ENCODE measurements at places on chromosomes 13 and 19.

GRCh38 chr13:95647321-95647720, 2.8 kb upstream of the DZIP1 start:
- DNase-seq: no peak

GRCh38 chr13:102793611-102794355, 5.0 kb downstream of the POGLUT2 start:
- no peak for DNase-seq

GRCh38 chr19:4431296-4431695, 26.3 kb downstream of the UBXN6 start:
- DNase-seq: no peak

DNA sequence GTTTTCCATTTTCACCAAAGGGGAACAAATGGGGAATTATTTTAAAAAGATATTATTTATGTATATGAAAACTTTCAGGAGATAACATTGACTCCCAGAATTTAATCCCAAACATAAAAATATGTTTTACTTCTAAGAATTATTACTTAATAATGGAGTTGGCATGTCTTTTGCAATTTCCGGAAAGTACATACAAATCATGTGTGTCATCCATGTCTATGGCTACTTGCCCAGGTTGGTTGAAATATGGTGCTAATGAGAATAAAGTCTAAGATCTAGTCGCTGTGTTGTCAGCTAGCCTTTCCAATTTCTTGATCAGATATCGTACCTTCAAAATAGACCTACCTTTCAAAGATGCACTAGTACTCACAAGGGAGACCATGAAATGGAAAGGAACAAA, 1003.2 kb upstream of the PCDH20 start:
- no peak for DNase-seq

- DNase-seq: no peak
These were observed 216.4 kb downstream of the DLEU7 start for GRCh38 chr13:50627111-50627510.

DNA sequence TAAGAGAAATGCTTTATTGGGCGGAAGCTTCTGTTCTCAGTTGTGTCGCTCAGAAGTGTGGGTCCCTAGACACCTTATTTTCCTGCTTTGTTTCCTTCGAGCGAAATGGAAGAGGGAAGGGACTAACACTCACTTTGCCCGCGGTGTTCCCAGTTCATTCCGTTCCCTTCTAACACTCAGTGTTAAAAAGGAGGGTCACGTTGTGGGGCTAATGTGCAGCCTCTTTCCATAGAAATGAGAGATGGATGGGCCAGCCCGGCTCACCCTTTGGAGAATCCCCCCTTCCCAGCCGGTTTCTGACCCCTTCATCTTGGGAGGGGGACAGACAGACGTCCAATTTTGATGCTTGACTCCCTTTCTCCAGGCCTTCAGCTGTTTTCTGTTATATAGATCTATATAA, 2.3 kb downstream of the ATP11A start:
- no peak for DNase-seq

All from activated effector memory CD4-positive, alpha-beta T cell treated with Interleukin-2 at 50 U/mL for 16 hours (primary cell).